ENCODE measurements at places on chromosomes 12 and 14. TPM values are rescaled to one million over a fixed set of nuclear protein-coding genes. Genes with fewer than 3 reads are reported as not detected.

DNA sequence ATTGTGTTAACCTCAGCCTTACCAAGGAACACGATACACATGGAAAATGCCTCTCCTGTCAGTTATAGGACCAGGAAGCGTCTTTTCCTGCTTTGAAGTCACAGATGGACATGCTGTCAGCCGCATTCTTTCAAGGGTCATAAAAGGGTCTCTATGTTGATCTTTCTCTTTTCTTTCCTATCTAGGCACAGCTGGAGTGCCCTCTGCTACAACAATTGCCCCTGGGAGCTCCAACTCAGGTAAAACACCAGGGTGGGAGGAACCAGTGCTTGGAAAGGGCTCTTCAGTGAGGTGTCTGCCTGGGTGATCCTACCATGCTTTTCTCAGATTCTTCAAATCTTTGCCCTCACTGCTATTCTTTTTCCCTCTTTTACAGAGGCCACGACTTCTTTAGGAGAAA is 157.4 kb upstream of the CNTN1 start:
- H3K27ac ChIP-seq, result no peak overlapping the region
- H3K27me3 ChIP-seq, result no peaks in the 10 kb centered on the region
- no peak for DNase-seq
- no peak overlapping the region for H3K4me3 ChIP-seq
- no peaks in the 10 kb centered on the region for H3K4me1 ChIP-seq

The POTEG gene
- 0.12 TPM for total RNA-seq

DNA sequence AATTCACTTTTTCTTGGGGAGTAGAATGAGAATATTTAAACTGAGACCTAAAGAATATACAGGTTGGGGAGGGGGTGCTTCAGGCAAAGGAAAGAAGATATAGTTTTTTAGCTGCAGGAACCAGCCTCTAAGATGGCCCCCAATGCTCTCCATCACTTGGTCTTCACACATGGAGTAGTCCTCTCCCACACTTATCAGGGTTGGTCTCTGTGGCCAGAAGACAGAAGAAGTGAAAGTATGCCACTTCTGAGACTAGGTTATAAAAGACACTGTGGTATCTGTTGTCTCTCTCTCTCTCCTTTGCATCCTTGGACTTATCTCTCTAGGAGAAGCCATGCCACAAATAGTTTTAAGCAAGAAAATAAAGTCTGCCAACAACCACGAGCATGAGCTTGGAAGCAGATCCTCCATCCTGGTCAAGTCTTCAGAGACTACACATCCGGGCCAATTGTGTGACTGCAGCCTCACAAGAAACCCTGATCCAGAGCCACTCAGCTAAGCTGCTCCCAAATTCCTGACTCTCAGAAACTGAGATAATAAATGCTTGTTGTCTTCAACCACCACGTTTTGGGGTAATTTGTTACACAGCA is 18.0 kb downstream of the PUS7L start:
- H3K27ac ChIP-seq, result no peak overlapping the region
- no peak for DNase-seq
- H3K4me3 ChIP-seq, result no peak overlapping the region

DNA sequence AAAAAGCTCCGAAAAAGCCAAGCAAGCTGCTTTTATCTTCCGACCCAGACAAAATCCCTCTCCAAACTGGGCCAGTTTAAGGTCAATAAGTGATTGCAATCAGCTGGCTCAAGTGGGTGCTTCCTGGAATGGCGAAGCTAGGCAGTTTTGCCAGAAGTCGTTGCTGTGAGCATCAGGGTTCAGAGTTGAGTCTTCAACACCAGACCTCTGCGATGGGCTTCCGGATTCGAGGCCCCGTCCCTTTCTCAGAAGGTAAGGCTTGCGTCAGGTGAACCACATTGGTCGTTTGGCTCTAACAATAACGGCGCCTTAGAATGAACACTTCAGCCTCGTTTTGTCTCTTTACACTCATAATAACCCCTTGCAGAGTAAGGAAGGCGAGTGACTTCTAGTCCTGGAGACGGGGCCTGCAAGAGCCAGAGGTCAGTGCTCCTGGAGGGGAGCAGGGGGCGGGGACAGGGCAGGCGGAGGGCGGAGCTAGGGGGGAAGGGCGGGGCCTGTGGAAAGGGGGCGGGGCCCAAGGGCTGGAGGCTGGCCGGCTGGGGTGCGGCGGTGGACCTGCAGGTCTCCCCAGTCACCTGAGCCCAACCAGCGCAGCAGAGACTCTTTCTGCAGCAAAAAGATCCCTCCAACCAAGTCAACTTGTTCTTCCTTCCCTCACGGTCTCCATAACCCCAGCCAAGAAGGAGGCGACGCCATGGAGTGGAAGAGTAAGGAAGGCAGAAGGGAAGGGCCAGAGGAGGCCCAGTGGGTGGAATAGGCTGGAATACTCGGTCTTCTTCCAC is 34.0 kb upstream of the NFYB start:
- H3K27ac ChIP-seq, result no peak overlapping the region
- DNase-seq, result no peak

The CISTR gene
- not detected for total RNA-seq

The GDF3 gene
- total RNA-seq, result not detected

- H3K27ac ChIP-seq, result peak overlapping the region; percentile 89
- no peak for DNase-seq
- H3K27me3 ChIP-seq, result no peaks in the 10 kb centered on the region
- H3K4me3 ChIP-seq, result no peak overlapping the region
- no peaks in the 10 kb centered on the region for H3K36me3 ChIP-seq
Measured at GRCh38 chr12:13186302-13186701, 10.2 kb upstream of the EMP1 start.

GRCh38 chr14:104344818-104345620 is 206.6 kb downstream of the KIF26A start:
- no peak overlapping the region for H3K4me3 ChIP-seq
- DNase-seq, result peak; percentile 26
- no peaks in the 10 kb centered on the region for H3K36me3 ChIP-seq
- H3K4me1 ChIP-seq, result peaks cover 16% of the 10 kb centered on the region
- H3K27me3 ChIP-seq, result peaks cover 42% of the 10 kb centered on the region
- no peak overlapping the region for H3K27ac ChIP-seq

GRCh38 chr14:53533384-53533970 is 380.4 kb upstream of the DDHD1 start:
- H3K27me3 ChIP-seq, result no peaks in the 10 kb centered on the region
- DNase-seq, result no peak
- peaks cover 35% of the 10 kb centered on the region for H3K4me1 ChIP-seq
- H3K27ac ChIP-seq, result peak overlapping the region; percentile 94

DNA sequence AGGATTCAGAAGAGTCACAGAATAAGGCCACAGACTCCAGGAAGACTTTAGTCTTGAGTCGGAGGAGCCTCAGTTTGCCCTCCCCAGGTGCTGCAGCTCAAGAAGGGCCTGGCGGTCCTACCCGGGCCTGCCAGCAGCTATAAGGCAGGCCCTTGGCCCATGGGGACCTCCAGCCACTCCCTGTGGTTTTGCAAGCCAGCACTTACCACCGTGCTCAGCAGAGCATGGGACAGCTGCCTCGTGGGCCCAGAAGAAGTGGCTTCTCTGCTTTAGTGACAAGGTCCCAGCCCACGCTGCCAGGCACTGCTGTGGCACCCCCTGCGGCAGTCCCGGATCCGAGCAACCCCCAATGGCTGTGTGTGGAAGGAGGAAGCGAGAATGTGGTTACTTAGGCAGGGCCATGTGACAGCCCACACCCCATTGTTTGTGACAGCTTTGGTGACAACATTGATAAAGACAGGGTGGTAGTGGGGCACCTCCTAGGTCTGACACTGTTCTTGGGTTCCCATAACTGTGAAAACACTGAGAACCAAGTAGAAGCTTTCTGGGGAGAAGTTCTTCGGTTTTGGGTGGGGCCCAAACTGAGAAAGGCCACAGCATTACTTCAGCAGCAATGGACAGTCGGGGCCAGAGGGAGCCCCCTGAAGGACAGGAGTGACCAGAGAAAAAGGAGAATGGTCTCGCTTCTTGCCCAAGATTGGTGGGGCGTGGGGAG is at the start of gene SELPLG:
TSS of gene SELPLG (minus strand) at position 361 of the 715 bp plus-strand sequence. CDS start 9,587 bp downstream, outside the sequence.
- no peak within 1 kb of the TSS for H3K27ac ChIP-seq
- H3K36me3 ChIP-seq, result no peaks in the 10 kb centered on the region
- no peak for DNase-seq

- H3K36me3 ChIP-seq, result no peaks in the 10 kb centered on the region
- no peak overlapping the region for H3K27ac ChIP-seq
- no peaks in the 10 kb centered on the region for H3K4me1 ChIP-seq
- H3K27me3 ChIP-seq, result no peaks in the 10 kb centered on the region
Measured at GRCh38 chr12:117034249-117034648, 65.0 kb downstream of the TESC start.

DNA sequence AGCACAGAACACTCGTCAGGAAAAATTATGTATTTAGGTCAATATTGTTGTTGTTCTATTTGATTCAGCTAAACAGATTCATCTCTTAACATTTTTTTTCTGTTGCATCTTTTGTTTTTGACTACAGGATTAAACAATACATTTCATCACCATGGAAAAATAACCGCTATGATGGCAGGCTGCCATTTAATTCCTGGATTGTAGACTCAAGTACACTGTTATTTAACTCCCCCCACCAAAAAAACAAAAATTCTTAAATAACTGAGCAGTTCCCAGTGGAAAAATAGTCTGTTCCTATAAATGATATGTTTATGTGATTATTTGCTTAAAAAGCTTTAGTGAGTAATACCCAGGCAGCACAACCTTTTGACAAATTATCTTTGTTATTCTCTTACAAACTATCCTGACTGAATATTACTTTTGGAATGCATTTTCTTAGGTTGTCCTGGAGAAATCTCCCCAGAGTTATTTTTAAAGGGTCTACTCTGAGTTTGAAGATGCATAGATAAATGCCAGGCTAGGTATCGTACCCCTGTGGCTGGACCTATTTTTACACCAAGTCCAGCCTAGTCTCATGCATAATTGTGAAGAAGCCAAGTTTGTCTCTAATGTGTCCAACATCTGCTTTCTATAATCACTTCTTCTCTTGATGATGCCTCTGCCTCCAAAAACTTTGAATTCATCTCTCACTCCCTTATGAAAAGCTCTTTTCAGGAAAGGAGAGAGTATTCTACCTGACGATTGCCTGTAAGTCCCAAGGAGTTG is 3.7 kb downstream of the KERA start:
- DNase-seq, result peak; percentile 35
- no peaks in the 10 kb centered on the region for H3K27me3 ChIP-seq
- H3K36me3 ChIP-seq, result no peaks in the 10 kb centered on the region
- no peak overlapping the region for H3K27ac ChIP-seq

DNA sequence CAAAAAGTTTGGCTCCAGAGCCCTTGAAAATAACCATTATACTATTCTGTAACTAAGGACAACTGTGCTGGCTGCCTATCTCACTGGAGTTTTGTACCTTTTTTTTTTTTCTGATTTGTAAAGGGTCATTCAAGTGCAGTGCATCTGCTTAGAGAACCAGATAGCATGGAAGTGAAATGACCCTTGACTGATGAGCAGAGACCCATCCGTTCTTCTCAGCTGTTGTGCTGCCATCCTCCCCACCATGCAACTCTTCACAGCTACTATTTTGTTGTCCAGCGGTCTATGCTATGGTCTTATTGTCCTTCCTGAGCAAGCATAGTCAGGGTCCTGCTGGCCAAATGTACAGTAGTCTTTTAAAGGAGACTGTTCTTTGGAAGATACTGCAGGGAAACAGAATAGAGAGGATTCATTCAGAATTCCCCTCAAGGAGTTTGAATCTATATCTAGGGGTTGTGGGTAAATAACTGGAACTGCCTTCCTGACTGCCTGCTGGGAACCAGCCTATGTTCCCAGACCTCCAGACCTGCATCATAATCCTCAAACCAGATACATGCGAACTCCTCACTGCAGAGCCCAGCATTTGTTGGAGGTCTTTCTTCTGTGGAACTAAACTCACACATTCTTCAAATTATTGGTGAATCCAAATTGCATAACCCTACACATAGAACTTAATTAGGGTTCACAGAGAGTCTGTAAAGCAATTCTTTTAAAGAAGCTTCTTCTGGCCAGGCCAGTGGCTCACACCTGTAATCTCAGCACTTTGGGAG is 41.1 kb downstream of the GPR19 start:
- H3K4me3 ChIP-seq, result no peak overlapping the region
- H3K27ac ChIP-seq, result no peak overlapping the region
- no peaks in the 10 kb centered on the region for H3K27me3 ChIP-seq
- no peaks in the 10 kb centered on the region for H3K4me1 ChIP-seq
- DNase-seq, result no peak

DNA sequence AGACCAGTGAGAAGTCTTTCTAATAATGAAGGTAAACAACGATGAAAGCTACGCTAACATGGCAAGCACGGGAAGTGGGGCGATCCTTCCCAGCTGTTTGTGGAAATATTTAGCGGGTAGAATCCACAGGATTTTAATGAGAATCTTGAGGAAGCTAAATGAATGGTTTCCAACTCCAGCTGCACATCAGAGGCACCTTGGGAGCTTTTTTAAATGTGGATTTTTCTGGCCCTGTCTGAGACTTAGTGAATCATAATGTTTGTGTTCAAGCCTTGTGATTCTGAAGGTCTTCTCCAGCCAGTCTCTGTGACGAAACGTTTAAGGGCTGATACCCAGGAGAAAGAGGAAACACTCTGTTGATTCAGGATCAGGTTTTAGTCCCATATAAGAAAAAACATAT is 169.8 kb downstream of the CAPZA3 start:
- H3K36me3 ChIP-seq, result no peaks in the 10 kb centered on the region
- no peak for DNase-seq
- no peak overlapping the region for H3K27ac ChIP-seq

The CD69 gene
- total RNA-seq, result 0.75 TPM

DNA sequence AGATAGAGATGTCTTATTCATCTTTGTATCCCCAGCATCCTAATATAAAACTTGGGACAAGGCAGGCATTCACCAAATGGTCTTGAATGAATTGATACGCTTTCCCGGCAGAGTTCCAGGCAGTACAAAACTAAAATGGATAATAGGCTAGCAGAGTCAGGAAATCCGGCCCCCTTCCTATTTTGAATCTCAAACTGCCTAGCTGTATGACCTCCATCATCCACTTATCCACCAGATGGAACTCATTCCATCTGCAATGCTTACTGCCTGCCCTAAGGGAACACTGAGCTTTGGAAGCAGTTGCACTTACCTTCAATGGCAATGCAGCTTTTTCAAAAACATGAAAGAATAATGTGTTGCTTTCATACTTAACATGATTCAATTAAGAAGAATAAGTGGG is 43.4 kb downstream of the BDKRB1 start:
- no peak overlapping the region for H3K27ac ChIP-seq
- H3K4me1 ChIP-seq, result no peaks in the 10 kb centered on the region
- no peak overlapping the region for H3K4me3 ChIP-seq
- H3K27me3 ChIP-seq, result no peaks in the 10 kb centered on the region
- H3K36me3 ChIP-seq, result no peaks in the 10 kb centered on the region
- no peak for DNase-seq

DNA sequence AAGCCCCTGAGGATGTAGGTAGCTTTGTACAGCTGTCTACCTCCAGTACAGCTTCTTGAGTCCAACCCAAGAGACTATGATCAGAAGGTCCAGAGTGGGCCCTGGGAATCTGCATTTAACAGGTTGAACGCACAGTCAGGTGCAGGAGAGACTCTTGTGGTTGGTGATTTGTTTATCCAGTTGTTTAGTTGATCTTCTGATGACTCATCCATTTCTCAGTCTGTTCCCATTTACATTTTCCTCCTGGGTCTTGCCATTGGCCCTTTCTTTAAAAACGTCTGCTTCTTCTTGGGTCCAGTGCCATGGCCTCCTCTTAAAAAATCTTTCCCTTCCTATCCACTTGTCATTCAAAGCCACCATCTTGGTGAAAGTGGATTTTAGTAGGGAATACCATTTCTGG is 734.2 kb downstream of the MED13L start:
- no peak overlapping the region for H3K27ac ChIP-seq
- no peaks in the 10 kb centered on the region for H3K36me3 ChIP-seq
- peak; percentile 37 for DNase-seq
- no peak overlapping the region for H3K4me3 ChIP-seq
- no peaks in the 10 kb centered on the region for H3K27me3 ChIP-seq
